ENCODE measurements at places on chromosomes 2 and 18.

DNA sequence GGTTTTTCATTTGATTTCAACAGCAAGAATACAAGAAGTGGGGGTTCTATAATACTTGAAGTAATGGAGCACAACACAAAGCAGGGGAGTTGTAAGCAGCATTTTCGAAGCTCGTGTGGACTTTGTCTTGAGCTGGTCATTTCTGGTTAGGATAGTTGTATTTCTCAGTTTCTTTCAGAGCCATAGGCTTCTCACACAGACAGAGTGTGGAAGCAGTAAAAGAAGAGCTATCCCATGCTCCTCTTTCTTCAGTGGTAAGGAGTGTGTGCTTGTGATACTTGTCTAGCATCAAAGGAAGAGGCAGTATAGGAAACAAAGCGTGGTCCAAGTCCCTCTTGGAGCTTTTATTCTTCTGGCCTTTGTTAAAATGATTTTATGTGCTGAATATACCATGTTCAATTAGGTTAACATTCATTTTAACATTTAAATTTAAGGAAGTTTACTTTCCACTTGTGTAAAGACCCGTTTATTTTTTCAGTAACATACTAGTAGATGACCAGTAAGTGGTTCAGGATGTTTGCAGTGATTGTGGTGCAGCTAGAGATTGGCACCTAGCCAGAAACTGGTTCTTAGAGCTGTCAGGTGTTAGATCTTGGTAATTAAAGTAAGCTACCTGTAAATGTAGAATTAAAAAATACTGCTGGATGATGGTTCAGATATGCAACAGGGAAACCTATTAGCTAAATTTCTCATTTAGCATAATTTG lies 14.6 kb downstream of the CCNYL1 start:
- no peak for DNase-seq

- DNase-seq, result no peak
These were observed 2.9 kb upstream of the MGAT5 start for GRCh38 chr2:134250840-134251461.

- DNase-seq, result no peak
These were observed 73.9 kb upstream of the NFATC1 start for GRCh38 chr18:79321625-79322405.

DNA sequence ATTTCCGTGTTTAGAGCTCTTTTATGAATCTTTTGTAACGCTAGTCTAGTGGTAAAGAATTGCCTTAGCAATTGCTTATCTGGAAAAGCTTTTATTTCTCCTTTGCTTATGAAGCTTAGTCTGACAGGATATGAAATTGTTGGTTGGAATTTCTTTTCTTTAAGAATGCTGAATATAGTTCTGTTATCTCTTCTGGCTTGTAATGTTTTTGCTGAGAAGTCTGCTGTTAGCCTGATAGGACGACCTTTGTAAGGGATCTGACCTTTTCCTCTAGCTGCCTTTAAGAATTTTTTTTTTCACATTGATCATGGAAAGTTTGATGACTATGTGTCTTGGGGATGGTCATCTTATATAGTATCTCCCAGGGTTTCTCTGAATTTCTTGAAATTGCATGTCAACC lies 101.1 kb downstream of the TRABD2A start:
- no peak for DNase-seq

DNA sequence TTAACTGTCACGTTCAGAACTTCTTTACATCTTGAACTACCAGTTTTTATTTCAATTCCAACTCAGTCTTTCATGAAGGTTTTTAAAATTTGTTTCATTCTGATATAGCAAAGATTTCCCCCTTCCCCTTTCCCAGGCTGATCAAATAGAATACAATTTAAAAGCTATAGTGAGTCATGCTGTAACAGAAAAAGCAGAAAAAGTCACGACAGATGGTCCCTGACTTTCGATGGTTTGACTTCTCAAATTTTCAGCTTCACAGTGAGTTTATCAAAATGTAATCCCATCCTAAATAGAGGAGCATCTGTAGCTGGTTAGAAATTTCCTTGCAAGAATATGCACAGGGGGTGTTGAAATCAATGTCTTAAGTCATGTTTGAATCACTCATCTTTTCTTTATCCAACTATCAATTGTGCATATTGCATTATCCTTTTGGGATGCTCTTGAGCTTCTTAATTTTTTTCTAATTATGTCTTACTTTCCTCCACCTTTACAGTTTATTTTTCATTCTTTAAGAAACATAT lies 500.3 kb downstream of the LRP1B start:
- DNase-seq, result no peak

Data from NK-92 treated with Interleukin-12 subunit alpha and Interleukin-12 subunit beta, amount 100 ng/mL, for 24 hours (cell line).